ENCODE measurements at places on chromosomes 1 and 21.

GRCh38 chr1:50720457-50721053, 239.5 kb downstream of the FAF1 start:
- no peak for DNase-seq

DNA sequence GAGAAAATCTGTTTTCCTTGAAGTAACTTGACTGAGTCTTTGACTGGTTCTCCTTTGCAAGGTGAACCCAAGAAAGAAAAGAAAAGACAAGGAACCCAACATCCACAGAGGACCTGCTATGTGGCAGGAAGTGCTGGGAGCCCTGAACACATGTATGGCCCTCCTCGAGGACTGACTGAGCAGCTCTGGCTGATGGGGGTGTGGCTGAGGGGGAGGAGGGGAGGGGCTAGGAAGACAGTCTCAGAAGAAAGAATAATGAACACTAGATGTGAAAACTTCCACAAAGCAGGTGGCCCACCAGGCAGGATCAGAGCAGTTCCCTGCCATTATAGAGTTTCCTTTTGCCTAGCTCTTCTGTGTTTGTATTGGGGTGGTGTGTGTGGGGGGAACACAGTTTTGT, 26.1 kb downstream of the NENF start:
- DNase-seq = no peak

- DNase-seq = no peak
Measured at GRCh38 chr1:35001743-35002142, 16.6 kb upstream of the TMEM35B start.

DNA sequence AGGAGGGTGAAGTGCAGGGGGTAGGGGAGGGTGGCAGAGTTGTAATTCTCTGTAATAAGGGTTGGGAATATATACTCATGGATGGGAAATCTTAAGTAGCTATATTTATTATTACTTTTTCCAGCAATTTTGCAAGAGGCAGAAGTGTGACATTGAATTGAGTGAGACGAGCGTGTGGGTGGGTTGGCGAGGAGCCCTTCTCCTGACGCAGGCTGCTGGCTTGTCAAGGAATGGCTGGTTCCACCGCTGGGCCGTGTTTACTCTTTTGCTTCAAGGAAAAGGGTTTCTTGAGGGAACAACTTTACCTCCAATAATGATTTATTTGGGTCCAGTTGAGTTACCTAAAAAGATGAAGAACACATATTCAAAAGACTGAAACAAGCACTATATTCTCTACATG, 17.9 kb upstream of the DMRTA2 start:
- DNase-seq = no peak

DNA sequence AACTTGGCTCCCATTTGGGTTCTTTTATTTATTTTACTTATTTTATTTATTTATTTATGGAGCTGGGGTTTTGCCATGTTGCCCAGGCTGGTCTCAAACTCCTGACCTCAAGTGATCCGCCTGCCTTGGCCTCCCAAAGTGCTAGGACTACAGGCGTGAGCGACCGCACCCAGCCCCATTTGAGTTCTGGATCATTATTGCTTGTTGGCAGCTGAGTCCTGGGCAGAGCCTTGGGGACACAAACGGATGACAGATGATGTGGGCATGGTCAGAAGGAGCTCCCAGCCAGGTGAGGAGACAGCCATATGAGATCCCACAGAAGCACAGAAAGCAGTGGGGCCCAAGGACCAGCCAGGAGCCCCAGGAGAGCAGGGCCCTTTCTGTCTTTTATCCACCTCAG, 254.0 kb downstream of the MATN1 start:
- no peak for DNase-seq

GRCh38 chr21:43816611-43817071, 27.3 kb downstream of the RRP1 start:
- no peak for DNase-seq

DNA sequence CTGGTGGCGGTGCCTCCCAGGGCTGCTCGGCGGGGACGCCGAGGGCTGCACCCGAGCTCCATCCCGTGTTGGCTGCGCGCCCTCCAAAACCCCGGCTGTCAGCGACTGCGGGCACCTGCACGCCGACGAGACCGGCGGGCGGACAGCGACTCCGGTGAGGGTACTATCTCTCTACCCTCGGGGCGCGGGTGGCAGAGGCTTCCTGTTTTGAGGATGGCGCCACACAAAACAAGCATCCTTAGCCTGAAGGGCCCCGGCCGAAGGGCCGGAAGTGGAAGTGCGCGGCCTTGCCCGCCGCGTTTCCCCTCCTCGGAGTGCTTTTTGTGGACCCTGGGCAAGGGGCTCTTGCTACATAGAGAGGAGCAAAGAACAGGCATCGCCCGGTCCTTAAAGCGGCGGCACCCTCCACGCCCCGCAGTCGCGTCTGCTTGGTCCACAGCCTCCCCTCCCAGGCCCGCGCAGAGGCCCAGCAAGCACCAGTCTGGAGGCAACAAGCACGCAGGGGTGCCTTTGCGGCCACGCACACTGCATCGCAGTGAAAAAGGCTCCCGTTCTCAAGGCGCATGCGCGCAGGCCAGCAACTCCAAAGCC, 561 bp upstream of the COQ8A start:
- no peak for DNase-seq

- no peak for DNase-seq
Measured at GRCh38 chr1:192747943-192748342, 60.9 kb upstream of the RGS2 start.

- no peak for DNase-seq
Measured at GRCh38 chr1:177137814-177138213, 26.7 kb downstream of the ASTN1 start.

GRCh38 chr1:230020451-230020850, 46.6 kb upstream of the GALNT2 start:
- no peak for DNase-seq

GRCh38 chr1:29563092-29563491, 326.8 kb downstream of the PTPRU start:
- no peak for DNase-seq

GRCh38 chr1:44609768-44610526, 64.3 kb downstream of the TMEM53 start:
- no peak for DNase-seq

DNA sequence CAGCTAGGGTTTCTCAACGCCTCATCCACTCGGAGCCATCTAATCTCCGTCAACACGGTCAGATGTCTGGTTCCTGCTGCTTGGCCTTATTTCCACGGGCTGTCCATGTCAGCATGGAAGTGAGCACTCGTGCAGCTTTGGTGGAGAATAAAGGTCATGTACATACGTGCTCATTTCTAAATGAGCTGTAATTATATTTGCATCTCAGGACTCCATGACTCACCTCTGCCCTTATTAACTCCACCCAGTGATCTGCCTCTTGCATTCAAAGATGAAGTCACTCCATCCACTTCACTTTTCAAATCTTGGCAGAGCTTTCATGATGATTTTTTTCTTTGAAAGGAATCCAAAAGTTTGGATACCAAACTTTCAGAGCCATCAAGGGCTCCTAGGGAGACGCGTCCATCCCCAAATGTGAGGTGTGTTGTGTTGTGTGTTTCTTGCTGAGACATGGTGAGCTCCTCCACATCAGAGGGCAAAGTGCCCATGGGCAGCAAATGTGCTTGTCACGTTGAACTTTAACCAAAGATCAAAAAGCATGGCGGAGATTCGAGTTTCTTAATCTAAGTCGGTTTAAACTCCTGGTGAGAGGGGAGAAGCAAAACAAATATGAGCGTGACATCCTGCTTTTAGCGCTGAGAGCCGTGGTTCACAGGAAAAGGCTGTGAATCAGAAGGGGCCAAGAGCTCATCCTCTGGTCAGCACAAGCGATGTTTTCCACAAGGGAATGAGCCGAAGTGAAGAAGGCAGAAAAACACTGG, 68.6 kb upstream of the ERRFI1 start:
- DNase-seq = no peak

GRCh38 chr1:103561643-103562395, 9.6 kb upstream of the AMY2B start:
- DNase-seq = no peak

GRCh38 chr1:211534545-211535291, 42.8 kb upstream of the RD3 start:
- no peak for DNase-seq

- DNase-seq = no peak
Measured at GRCh38 chr1:210239349-210240111, 6.9 kb downstream of the SERTAD4 start.

DNA sequence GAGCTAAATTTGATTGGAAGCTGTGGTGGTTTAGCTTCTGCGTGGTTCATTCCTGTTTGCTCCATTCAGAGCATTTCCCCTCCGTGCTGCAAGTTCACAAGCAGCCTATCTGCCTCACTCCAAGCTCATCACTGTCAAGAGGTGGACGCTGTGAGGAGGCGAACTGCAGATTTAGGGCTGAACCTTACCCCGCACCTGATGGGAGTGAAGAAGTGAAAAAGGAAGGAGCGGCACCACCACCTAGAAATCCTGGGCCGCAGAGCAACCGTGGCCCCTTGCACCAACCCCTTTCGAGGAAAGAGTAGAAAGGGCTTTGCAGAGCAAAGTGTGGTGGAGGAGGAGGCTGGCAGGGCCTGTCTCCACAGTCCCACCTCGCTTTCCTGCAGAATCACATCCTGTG, 117.4 kb downstream of the IER5 start:
- DNase-seq = no peak

- no peak for DNase-seq
Measured at GRCh38 chr1:31439276-31439675, 26.3 kb downstream of the SERINC2 start.
